ENCODE measurements at places on chromosomes 13 and 19. TPM values are rescaled to one million over a fixed set of nuclear protein-coding genes. Genes with fewer than 3 reads are reported as not detected.

- DNase-seq = peak; percentile 60
These were observed 20.7 kb downstream of the AKAP8 start for GRCh38 chr19:15358918-15359317.

TEX101 gene
- not detected for total RNA-seq

- DNase-seq = no peak
These were observed 97.9 kb upstream of the MBNL2 start for GRCh38 chr13:97124206-97124605.

DNA sequence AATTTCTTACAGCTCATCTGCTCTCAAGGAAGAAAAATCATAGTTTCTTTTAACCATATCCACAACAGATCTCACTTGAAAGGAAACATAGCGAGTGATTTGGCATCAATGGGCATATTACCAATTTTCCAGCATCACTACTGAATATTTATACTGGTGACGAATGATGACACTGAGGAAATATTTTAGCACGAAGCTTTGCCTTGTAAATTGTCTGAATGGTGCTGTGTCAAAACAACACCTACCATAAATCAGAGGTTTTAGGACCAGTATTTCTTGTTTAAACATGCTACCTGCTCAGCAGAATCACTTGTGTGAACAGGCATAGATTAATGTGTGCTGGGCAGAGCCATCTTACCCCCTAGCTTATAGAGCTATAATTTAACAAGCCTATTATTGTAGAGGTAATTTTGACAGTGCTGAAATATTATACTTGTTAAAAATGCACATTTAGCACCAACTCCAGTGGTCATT, 146.8 kb downstream of the ABCC4 start:
- no peak for DNase-seq

DNA sequence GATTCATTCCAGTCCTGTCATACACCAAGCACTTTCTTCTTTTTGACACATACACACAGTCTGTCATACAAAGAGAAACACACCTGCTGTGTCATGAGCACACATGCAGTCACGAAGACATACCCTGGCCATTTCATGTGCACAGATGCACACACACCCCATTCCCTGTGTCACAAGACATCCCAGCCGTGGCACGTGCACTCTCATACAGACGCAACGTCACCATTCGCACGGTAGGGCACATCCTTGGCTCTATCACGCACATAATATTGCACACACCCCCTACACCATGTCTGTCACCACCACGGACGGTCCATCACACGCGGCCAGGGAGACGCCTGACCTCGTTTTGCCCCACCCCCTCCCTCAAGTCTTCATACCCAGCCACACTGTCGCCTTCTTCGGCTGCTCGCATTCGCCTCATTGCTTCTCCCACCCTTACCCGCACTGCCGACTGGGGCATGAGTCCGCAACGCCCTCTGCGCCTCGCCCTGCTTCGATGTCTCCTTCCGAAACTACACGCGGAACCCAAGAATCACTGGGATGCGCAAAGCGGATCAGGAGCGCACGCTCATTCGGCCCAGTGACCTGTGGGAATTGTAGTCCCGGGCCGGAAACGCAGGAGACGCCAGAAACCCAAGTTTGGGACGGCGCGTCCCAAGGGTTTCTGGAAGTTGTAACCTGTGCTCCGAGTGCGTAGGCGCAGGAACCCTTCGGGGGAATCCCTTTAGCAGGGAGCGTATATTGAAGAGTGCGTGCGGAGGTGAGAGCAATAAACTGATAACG, 6.8 kb upstream of the ZNF283 start:
- DNase-seq = no peak

DNA sequence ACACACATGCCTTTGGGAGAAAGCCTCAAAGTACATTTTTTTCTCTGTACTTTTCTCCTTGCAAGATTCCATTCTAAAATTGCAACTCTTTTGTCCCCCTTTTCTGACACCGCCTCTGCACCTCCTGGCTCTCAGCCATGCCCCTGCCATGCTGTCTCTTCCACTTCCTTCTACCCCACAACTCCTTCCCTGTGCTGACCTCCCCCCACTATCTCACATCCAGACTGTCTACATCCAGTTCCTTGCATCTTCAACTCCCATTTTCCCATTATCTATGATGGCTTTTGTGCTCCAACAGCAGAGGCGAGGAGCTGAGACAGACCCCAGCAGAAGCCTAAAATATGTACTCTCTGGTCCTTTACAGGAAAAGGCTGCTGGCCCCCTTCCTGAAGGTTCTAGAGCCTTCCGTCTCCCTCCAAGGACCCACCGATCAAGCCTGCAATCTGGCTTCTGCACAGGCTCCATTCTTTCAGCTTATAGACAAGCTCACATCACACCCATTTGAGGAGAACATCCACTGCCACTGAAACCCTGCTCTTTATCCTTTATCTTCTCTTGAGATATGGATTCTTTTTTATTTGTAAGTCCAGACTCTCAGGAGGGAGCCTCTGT, 50.2 kb downstream of the RFX2 start:
- no peak for DNase-seq

DNA sequence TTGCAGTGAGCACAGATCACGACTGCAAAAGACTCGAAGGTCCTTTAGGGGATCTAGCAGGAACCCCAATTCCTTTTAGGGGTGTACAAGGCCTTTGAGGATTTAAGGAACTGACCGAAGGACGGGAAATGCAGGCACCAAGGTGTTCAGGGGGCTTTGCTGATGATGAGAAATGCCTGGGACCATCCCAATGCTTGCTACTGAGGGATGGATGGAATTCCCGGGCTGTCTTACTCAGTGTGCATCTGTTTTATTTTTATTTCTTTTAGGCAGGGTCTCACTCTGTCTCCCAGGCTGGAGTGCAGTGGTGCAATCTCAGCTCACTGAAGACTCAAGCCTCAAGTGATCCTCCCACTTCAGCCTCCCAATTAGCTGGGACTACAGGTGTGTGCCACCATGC, 11.3 kb downstream of the PRR22 start:
- DNase-seq = no peak

GRCh38 chr13:75702476-75702875, 66.3 kb downstream of the LMO7 start:
- DNase-seq = no peak
